ENCODE measurements at places on chromosomes 4 and X.

- ATAC-seq = peak; percentile 22
Observed at GRCh38 chr4:129371065-129371464, 275.1 kb downstream of the C4orf33 start.

GRCh38 chr4:78720994-78721677 is 55.0 kb upstream of the BMP2K start:
- ATAC-seq = peak; percentile 73

DNA sequence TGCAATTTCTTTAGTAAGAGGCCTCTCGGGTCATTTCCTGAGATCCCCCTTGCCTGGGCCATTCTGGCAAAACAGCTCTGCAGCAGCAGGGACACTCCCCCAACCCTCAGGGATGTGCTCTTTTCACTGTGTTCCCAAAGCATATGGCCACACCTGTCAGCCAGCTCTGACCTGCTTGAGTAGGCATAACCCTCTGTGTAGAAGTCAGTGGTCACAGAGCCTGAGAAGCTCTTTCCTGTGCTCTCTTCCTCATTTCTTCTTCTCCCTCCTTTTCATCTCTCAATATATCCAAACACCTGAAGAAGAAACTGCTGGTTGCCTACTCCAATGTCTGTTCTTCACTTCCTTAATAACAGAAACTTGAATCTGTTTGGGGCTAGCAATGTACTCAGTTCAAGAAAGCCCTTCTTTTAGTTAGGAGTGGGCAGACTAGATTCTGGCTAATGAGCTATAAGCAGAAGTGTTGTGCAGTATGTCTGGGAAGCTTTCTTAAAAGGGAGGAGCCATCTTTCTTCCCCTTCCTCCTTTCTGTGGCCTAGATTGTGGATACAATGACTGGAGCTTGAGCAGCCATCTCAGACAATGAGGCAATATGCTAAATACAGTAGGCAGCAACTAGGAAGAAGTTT is 73.3 kb downstream of the PRPS1 start:
- ATAC-seq = peak; percentile 74

- no peak for ATAC-seq
Observed at GRCh38 chr4:119559044-119559647, 69.5 kb downstream of the PDE5A start.

GRCh38 chr4:22486276-22486675 is 29.6 kb downstream of the ADGRA3 start:
- ATAC-seq = no peak

DNA sequence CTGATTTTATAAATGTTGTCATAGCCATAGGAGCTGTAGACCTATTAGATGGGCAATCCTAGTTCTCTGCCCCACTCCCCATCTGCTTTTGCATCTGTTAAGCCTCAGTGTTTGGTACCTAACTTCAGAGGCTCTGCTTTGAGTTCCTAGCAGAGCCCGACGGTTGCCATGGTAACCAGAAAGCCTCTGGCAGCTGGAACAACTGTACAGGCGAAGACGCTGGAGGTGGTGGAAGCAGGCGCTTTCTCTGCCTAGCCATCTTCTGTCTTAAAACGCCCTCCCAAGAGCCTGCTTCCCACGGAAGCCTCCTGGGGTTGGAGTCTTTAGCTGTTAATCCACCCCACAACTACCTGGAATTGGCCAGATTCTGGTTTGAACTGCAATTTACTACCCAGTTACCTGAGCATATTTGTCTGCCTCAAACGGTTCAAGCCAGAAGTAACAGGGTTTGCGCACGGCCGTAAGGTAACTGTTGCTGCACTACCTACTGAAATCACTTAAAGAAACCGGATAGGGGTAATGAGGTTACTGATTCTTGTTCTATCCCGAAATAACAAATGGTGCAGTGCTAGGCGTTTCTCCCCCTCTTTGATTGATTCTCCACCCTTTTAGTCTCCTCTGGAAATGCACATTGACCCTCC is 1.0 kb upstream of the GABRG1 start:
- ATAC-seq = no peak

DNA sequence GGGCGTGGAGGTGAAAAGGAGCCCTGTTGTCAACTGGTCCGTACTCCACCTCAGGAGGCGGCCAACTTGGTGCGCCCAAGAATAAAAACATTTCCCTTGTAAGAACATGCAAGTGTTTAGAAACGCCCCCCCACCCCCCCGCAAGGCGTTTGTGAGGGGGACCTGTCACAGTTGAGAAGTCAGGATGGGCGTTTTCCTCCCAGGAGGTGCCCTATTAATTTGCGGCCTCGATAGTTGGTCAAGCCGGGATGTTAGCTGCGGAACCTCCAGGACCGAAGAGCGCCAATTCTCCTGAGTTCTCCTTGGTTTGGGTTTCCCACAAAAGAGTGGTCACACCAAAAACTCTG is 651 bp upstream of the SAP30 start:
- ATAC-seq = peak; percentile 61

All from stimulated activated memory B cell treated with anti-CD40 and anti-IgM and Interleukin-4, amounts not matched to agents 10 μg/mL and 1 μg/mL and 100 μg/mL, for 72 hours (primary cell).